ENCODE measurements at places on chromosomes 3 and 15.

- DNase-seq = no peak
These were observed 1.3 kb downstream of the AQP9 start for GRCh38 chr15:58139276-58139988.

GRCh38 chr15:37053166-37053565 is 47.2 kb downstream of the MEIS2 start:
- no peak for DNase-seq

DNA sequence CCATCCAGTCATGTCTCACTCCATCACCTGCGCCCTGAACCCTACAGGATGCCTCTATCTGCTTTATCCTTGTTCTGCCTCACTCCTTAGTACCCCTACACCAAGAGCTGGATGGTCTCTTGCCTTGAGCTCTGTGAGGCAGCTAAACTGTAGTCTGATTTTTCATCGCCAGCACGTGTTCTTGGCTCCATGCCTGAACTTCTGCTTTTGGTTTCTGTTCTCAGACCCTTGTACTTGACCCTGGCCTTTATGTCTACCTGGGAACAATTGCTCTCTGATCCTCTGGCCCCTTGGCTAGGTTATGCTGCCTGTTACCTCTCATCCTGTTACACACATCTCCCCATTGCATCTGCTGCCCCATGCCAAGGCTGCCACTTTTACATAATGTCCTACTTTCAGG is 318.0 kb upstream of the LMCD1 start:
- DNase-seq = no peak

- DNase-seq = no peak
These were observed 42.0 kb downstream of the WWTR1 start for GRCh38 chr3:149615731-149616221.

DNA sequence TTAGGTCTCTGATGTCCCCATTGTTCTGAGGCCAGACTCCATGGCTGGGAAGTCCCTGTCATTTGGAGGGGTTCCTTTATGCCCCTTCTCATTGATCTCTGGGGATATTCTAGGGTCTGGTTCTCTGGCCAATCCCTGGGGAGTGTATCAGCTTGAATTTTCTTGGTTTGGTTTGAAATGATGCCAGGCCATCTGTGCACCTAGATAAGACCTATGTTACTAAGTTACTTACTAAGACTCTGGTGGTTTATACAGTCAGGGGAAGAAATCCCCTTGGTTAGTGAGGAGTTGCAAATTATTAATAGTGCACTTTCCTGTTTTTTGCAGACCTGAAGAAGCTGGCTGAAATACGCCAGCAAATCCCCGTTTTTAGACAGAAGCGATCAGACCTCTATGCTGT is 20.3 kb downstream of the NIT2 start:
- DNase-seq = no peak

DNA sequence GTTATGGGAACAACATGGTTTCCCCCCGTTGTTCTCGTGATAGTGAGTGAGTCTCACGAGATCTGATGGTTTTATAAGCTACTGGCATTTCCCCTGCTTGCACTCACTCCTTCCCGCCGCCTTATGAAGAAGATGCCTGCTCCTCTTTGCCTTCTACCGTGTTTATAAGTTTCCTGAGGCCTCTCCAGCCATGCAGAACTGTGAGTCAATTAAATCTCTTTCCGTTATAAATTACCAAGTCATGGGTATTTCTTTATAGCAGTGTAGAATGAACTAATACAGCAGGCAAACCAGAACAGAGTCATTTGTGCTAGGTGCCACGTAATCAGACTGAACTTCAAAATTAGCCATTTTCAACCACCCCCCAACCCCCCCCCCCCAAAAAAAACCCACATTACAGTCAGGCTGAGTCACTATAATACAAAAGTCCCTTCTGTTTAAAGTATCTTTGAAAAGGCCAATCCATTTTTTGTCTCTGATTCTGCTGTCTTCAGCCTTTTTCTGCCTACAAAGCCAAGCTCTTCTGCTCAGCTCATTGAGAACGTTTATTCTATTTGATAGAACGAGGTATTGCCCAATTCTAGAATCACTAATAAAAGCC is 4.1 kb downstream of the OR4F6 start:
- DNase-seq = peak; percentile 28

GRCh38 chr15:25742041-25742730 is 120.9 kb downstream of the ATP10A start:
- DNase-seq = no peak

GRCh38 chr15:36761132-36761847 is 181.9 kb downstream of the CDIN1 start:
- DNase-seq = no peak

DNA sequence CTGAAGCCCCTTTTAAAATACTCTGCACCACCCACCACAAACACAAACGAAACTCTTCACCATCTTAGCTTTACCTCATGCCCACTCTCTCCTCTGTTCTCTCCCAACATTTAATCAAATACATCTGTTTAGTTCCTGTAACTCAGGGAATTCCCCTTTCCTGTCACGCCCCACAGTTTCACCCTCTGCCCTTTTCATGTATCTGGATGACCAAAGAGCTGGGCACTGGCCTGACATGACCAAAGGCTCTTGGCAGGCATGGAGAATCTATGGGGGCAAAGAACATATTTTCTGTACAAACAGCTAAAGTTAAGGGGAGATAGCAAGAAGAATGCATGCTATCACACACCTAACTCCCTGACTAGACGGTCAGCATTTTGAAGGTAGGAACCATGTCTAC is 270.0 kb downstream of the TBL1XR1 start:
- DNase-seq = no peak

GRCh38 chr15:78237146-78237545 is 2.8 kb upstream of the ACSBG1 start:
- no peak for DNase-seq

DNA sequence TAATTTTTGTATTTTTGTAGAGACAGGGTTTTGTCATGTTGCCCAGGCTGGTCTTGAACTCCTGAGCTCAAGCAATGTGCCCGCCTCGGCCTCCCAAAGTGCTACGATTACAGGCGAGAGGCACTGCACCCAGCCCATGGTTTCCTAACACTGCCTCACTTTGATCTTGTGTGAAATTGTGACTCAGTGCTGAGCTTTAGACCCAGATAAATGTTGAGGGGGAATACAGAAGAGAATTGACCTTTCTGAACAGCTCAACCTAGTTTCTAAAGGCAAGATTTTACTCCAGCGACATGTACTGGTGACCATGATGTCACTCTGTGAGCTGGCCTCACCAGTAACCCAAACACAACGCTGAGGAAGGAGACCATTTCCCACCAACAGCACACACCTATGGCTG is 73.5 kb downstream of the ATP1B3 start:
- DNase-seq = no peak

GRCh38 chr3:195438371-195438770 is 4.4 kb downstream of the ACAP2 start:
- DNase-seq = no peak

- DNase-seq = no peak
These were observed 10.4 kb upstream of the POLR2M start for GRCh38 chr15:57696146-57696545.

- no peak for DNase-seq
These were observed at the start of gene TRMT10C for GRCh38 chr3:101561630-101562328. TSS of gene TRMT10C (plus strand) at chr3:101561868. CDS start at chr3:101564782, 2,914 bp downstream.
